ENCODE measurements at places on chromosomes 12 and 14.

- DNase-seq: peak; percentile 52
These were observed 104.3 kb upstream of the MAX start for GRCh38 chr14:65206448-65207096.

DNA sequence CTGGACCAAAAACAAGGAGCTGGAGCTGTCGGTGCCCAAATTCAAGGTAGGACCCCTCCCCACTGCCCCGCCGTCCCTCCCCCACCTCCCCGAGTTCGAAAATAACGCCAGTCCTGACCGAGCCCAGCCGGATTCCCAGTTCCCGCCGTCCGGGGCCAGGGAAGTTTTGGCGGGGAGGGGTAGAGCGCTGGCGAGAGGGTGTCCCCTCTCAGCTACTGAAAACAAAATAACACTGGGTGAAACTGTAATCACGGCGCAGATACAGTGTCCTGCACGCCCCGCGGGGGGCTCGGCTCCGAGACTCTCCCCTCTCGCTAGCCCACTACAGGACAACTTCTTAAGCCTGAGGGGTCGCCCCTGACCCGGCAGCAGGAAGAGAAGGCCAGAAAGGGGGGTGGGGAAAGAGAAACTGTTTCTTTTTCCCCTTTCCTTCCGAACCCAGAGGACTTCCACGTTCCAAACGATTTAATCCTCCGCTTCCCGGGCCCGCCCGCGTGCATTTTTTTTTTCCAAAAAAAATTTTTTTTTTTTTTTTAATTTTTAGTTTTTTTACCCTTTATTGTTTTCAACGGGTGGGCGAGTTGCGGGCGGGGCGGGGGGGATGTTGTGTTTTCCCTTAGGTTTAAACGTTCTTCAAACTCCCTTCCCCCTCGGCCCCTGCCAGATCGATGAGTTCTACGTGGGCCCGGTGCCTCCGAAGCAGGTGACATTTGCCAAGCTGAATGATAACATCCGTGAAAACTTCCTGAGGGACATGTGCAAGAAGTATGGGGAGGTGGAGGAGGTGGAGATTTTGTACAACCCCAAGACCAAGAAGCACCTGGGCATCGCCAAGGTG, 1.6 kb downstream of the SETD1B start:
- no peak for DNase-seq

DNA sequence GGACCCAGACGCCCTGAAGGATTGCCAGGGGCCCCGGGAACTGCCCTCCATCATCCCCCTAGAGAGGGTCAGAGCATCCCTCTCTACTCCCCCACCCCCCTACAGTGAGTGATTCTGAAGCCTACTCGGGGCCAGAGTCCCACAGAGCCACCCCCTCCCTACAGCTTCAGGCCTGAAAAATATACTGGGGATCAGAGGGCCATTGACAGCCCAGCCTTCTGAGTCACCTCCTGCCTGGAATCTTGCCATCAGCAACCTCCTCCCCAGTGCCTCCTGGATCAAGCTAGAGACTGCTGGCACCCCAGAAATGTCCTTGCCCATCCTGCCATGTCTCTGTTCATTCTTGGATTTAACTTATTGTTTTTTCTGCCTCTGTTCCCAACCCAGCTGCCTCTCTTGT, 21.7 kb upstream of the MIA2 start:
- no peak for DNase-seq

DNA sequence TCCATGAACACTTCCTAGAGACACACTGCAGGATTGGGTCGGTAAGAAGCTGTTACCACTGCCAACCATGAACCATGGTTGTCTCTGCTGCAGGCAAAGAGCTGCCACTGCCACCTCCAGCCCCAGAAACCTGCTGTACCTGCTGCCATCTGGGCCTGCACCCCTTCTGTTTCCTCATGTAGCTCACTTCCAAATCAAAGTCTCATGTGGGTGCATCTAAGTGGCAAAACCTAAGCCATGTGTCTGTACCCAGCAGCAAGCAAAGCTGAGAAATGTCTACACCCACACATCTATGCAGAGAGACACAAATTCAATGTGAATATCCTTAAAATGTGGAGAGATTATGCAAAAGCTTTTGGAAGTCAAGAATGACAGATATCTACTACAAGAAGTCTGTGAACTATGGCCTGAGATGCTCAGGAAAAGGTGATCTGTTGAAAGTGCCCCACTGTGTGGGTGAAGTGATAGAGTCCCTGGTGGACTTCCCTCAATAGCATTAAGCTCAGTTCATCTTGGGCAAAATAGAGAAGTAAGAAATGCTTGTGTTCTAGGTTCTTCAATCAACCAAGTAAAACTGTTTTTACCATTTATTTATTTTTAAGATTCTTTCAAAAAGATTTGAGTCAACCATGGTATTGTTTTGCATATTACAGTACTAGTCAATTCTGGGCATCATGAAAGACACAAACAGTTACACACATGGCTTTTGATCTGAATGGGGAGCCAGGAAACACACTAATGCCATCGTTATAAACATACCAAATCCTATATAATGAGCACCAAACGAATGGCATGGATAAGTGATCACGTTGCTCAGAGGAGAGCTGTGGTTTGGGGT, 64.4 kb downstream of the FOS start:
- DNase-seq: no peak

GRCh38 chr14:23033251-23033727, 1.4 kb downstream of the PSMB5 start:
- no peak for DNase-seq

DNA sequence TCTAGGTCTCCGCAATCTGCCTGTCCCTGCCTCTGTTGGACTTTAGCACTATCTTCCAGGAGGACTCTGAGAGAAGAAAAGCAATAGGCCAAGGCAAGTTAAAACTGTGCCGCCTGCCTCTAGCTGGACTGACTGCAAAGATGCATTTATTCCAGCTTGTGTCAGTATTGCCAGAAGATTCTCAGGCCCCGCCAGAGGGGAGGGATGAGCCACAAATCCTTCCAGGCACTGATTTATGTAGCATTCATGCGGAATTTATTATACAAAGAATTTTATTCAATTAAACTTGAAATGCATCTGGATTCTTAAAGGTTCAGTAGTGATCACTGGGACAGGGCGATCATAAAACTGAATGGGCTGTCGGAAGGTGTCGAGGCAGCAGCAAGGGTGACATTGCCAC, 19.8 kb downstream of the MMAB start:
- no peak for DNase-seq

DNA sequence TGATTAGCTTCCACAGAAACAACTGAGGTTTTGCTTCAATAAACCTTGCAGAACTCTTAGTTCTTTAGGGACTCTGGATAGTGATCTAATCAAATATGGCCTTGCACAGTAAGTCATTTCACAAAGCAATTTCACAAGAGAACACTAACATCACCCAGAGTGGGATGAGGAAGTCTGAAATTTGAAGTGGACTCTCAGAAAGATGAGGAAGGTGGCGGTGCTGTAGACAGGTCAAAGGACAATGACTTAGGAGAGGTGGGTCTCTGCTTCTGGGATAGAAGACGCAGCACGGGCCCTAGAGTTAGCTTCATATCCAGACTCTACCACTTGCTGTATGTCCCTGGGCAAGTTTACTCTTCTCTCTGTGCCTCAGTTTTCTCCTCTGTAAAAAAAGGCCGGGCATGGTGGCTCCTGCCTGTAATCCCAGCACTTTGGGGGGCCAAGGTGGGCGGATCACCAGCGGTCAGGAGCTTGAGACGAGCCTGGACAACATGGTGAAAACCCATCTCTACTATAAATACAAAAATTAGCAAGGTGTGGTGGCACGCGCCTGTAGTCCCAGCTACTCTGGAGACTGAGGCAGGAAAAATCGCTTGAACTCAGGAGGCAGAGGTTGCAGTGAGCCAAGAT, 18.9 kb downstream of the FOS start:
- no peak for DNase-seq

DNA sequence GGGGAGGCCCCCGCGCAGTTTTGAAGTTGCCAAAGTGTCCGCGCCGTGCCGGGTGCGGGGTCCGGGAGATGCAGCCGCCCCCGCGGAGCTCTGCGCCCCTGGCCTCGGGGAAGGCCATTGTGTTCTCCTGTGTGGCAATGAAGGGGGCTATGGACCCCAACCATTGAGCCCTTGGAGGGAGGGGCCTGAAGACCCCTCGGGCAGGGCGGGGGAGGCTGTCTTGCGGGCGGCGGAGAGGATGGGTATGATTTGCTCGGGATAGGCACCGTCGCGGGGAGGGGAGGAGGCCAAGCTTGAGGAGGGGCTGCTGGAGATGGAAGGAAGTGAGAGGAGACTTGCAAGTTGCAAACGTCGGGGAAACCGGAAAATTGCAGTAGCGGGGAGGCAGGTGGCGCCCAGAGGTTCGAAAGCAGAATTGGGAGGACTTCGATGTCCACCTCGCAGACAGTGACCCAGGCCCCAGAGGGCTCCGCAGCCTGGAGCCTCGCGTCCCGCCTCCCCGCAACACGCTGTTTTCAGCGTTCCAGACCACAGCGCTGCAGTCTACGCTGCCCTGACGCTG, 25.4 kb downstream of the BCL11B start:
- DNase-seq: no peak

DNA sequence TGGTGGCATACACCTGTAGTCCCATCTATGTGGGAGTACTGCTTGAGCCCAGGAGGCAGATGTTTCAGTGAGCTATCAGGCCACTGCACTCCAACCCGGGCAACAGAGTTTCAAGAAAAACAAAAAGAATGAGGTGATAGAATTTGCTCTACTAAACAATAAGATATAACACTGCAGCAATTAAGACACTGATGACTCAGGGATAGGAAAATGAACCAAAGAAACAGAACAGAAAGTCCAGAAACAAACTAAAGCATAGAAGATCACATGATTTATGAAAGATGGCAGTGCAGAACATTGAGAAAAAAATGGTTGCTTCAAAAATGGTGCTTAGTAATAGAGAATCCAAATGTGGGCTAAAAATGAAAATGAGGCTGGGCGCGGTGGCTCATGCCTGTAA, 65.2 kb upstream of the AP4S1 start:
- DNase-seq: no peak

DNA sequence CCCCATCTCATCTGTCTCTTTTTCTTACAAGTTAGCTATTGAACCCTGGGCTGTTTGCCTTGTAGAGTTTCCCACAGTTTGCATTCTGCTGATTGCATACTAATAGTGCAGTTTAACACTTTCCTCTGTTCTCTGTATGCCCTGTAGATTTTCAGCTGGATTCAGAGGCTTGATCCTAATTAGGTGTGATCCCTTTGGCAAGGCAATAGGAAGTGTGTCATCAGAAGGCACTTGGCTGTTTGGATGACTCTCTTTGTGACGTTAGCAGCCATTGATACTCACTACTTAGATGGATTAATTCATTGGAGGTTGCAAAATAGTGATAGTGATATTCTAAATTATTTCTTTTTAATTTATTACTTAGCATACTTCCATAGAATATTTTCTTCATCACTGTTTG, 33.6 kb downstream of the FUT8 start:
- DNase-seq: peak; percentile 5

GRCh38 chr12:55829967-55830600, 697 bp upstream of the DNAJC14 start:
- no peak for DNase-seq

DNA sequence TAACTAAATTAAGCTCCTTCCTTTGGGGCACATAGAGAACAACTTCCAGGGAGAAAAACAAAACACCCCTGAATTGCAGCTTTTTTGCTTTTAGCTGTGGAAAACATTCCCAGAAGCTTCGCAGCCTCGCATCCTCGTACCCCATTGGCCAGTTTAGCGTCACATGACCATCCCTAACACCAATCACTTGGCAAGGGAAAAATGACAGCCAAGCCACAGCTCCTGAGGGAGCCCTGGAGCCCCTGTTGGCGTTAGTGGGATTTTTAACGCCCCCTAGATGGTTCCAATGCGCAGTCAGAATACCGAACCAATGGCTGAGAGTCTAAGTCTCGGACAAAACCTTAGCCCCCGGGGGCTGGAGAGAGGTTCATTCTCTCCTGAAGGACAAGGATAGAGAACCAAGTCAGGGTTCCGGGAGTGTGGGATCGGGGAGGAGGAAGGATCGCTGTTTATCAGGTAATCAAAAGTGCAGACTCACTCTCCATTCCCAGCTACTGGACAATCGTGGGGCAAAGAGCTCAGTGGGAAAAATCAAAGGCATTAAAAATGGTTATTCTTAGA, 135.6 kb upstream of the HIF1A start:
- DNase-seq: no peak

- DNase-seq: peak; percentile 53
These were observed 17.7 kb upstream of the TSPAN11 start for GRCh38 chr12:30908722-30909348.

DNA sequence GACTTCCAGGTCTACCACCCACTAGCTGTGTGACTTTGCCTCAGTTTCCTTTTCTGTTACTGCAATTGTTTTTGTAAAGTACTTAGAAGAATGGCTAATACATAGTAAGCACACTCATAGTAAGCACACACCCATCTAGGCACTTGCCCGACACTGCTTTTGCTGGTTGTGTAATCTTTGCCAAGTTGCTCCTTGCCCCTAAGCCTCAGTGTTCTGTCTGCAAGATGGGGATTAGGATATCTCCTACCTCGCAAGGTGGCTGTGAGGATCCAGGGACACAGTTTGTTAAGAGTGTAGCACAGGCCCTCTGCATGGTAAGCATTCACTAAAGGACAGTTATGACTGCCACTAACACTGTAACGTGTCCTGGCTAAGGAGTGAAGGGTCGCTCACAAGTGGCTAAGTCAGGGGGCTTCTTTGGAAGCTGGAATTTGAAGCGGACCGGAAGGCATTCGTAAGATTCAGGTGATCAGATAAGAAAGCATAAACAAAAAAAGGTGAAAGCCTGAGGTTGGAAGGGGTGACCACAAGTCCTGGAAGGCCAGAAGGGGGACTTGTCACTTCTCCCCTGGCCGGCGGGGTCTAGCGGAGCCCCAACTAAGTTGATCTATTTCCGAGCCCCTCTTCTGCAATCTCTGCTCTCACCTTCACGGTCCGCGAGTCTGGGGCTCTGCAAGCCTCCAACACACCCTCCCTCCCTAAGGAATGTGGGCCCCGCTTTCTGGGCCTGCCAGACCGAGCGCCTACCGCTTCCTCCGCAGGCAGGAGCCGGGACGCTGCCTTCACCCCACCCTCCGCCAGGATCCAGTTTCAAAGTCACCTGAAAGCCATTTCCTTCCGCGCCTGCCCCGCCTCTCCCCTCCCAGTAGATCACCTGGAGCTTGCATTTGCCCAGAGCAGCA, 1.5 kb upstream of the PLEKHG3 start:
- DNase-seq: no peak

DNA sequence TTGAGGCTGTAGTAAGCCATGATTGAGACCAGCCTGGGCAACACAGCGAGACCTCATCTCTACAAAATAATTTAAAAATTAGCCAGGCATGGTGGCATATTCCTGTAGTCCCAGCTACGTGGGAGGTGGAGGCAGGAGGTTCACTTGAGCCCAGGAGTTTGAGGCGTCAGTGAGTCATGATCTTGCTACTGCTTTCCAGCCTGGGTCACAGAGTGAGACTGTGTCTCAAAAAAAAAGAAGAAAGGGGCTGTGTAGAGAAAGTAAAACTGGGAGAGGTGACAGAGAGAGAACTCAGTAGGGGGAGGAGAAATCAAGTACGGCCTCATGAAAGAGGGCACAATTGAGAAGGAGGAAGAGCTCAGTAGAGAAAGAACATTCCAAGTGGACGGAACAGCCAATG, 12.4 kb downstream of the TECPR2 start:
- no peak for DNase-seq

DNA sequence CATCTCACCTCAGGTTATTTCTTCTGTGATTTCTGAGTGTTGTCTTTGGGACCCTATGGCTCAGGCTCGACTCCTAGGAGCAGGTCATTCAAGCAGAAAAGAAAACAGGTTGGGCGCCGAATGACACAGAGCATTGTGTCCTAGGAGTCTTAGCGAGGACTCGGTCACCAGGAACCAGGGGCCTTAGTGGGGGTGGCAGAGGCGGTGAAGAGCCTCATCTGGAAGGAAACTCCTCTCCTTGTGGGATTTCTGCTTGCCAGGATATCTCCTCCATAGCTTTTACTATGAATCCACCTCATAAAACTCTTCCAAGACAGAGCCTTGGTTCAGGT, 630 bp downstream of the PLEKHH1 start:
- no peak for DNase-seq

GRCh38 chr14:78605897-78606500, 435.8 kb downstream of the NRXN3 start:
- peak; percentile 89 for DNase-seq

Measured in HS-5 (cell line).